D721Med (cell line): ENCODE measurements at places on chromosomes 6 and 20.

- DNase-seq, result no peak
These were observed 40.3 kb upstream of the STX16 start for GRCh38 chr20:58610811-58611210.

- DNase-seq, result no peak
These were observed 308.9 kb downstream of the EYA4 start for GRCh38 chr6:133550026-133550425.

- no peak for DNase-seq
These were observed 13.9 kb downstream of the LRFN2 start for GRCh38 chr6:40573221-40573620.

- DNase-seq, result no peak
These were observed 3.5 kb downstream of the MYBL2 start for GRCh38 chr20:43670423-43670822.
